ENCODE measurements at places on chromosomes 6 and 20.

- no peak for DNase-seq
Measured at GRCh38 chr6:43250992-43251373, 7.7 kb downstream of the TTBK1 start.

GRCh38 chr20:44034965-44035635 lies 120.4 kb downstream of the TOX2 start:
- DNase-seq, result no peak

GRCh38 chr6:12886961-12887775 lies 170.6 kb downstream of the PHACTR1 start:
- DNase-seq, result no peak

- no peak for DNase-seq
Measured at GRCh38 chr20:21513181-21513663, 642 bp downstream of the NKX2-2 start.

DNA sequence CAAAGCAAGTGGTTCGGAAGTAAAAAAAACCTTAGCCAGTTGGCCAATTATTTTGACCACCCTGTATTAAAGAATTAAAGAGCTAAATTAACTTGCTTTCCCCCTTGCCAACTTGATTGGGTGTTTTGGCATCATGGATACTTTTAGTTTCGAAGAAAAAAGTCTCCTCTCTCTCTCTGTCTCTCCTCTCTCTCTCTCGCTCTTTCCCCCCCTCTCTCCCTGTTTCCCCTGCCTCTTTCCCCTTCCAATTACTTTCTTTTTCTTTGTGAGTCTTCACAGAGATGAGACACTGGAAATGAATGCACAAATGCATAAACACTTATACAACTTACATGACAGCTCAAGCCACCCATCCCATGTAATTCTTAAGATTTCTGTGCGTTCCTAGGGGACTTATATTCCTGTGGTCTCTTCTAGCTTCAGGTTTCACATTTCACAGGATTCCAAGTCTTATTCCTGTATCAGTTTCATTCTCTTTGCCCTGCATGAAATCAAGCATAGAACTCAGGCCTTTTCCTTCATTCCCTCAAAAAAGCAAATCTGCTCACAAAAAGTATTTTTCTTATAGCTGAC lies 32.9 kb upstream of the EYA4 start:
- no peak for DNase-seq

GRCh38 chr6:118649918-118650581 lies 1.3 kb downstream of the CEP85L start:
- peak; percentile 29 for DNase-seq

Data from inflammatory macrophage (primary cell).